Cortex of kidney (tissue), 1 donor: ENCODE measurements at places on chromosomes 16 and 17.

- no peak for DNase-seq
Measured at GRCh38 chr16:49277766-49278566, 3.7 kb downstream of the CBLN1 start.

DNA sequence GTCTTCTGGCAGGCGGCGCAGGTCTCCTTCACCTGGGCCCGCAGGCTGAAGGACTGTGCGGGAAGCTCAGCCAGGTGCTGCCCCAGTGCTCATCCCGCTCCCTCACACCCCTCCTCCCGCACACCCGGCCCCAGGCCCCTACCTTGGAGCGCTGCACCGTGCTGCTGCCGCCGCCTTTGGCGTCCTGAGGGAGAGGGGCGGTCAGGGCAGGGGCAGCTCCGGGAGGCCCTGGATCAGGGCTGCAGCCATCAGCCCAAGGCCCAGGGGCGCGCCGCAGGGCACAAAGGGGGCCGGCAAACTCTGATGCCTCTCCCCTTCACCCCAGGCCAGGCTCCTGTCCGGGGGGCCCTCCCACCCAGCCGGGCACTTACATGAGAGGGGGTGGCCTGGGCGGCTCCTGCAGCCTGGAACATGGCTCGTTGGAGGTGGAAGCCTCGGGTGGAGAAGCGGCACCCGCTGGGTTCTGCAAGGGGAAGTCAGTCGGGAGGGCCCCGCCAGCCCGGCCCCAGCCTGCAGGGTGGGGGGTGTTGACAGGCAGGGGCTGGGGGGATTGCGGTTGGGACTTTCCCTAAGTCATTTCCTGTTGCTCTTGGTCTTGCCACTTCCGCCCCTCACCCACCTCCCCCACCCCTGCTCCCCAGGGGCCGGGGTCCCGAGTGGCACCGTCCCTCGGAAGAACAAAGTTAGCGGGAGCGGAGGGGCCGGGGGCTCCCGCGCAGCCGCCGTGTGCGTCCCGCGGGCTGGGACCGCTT lies 863 bp downstream of the LIMD2 start:
- no peak for DNase-seq

DNA sequence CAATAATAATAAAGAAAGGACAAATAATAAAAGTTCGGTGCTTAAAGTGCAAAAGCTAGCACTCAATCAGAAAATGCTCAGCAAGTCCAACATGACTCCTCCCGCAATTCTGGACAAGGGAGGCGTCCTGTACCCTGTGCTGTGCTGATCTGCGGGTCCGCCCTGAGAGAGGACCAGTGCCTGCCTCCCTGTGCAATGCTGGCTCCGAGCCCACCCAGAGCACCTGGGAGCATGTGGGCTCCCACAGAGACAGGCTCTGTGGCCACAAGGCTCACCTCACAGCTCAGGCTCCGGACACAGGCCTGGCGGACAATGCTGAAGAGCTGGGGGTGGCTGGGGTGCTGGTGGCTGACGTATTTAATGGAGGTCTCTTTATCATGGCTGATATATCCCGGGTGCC lies 11.1 kb downstream of the FLCN start:
- DNase-seq: no peak

- no peak for DNase-seq
Measured at GRCh38 chr16:54595621-54596020, 309.0 kb upstream of the IRX3 start.

DNA sequence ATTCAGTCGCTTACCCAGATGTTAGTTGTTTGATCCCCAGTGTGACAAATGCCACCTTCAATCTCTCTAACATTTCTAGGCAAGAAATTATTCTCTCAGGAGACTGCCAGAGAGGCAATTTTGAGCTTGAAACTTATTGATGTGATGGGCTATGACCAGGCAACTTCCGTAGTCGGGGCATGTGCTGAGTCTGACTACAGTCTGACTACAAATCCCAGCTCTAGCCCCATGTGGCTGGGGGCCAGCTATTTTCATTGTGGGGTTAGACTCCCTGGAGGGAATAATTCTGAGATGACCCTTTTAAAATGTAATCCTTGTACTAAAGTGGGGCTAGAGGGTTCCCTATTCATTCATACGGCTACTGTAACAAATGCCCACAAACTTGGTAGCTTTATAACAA lies 65.9 kb downstream of the RBFOX1 start:
- no peak for DNase-seq

GRCh38 chr17:71380535-71380934 lies 740.3 kb upstream of the SOX9 start:
- no peak for DNase-seq

DNA sequence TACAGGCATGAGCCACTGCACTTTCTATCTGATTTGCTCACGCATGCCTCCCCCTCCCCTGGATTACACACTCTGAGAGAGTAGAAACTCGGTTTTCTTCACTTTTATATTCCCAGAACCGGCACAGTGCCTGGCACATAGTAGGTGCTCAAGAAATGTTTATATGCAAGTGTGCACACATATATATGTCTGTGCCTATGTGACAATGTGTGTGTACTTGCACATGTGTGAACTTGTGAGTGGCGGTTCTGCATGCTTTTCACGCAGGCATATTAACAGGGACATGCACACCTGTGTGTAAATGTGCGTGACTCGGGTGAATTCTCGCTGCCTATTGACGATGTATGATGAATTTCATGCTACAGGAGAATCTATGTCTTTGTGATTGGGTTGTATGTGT lies 22.1 kb upstream of the IL21R start:
- no peak for DNase-seq

DNA sequence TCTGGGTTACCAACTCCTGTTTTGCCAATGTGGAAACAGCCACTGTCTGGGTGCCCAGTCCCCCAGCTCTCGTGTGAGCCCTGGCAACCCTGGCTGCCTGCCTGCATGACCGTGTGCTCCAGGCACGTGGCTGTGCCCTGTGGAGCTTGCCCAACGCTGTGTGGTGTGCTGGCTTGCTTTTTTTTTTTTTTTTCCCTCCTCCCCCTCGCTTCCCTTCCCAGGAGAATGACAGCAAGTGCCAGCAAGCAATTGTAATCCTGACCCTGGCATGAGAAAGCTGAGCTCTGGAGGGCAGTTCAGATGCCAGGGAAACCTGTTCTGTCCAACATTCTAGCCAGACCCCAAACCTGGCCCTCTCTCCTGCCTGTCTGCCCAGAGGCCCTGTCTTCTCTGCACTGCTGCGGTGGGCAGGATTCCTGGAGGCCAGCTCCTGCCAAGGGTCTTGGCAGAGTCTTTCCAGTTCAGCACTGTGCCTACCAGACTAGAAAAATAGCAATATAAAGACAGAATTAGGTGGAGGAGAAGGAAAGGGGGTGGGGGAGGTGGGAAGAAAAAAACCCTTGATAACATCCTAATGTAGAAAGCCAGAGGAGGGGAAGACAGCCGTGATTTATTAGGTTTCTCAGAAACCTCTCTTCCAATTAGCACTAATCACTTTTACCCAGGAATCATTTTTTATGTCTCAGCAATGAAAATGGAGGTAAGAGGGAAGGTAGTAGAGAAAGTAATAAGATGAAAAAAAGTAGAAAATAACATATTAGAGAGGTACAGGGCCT lies 9.0 kb downstream of the HLF start:
- no peak for DNase-seq

- no peak for DNase-seq
Measured at GRCh38 chr16:11272921-11273720, at the start of gene PRM3. Gene PRM3, minus strand, starts transcription at chr16:11273629. Its CDS starts 34 bp downstream, at chr16:11273595.

GRCh38 chr17:10033449-10033848 lies 128.4 kb upstream of the RCVRN start:
- DNase-seq: no peak

GRCh38 chr17:61621317-61621716 lies 30.3 kb upstream of the NACA2 start:
- DNase-seq: no peak

GRCh38 chr17:76138234-76138895 lies 2.7 kb downstream of the FOXJ1 start:
- no peak for DNase-seq
